ENCODE measurements at places on chromosomes 6 and 20.

GRCh38 chr6:138088326-138088762, 18.9 kb downstream of the PERP start:
- no peak for DNase-seq

- DNase-seq: no peak
Observed at GRCh38 chr6:43679057-43679456, 8.5 kb downstream of the MRPS18A start.

- no peak for DNase-seq
Observed at GRCh38 chr6:6407071-6407741, 86.7 kb upstream of the F13A1 start.

- no peak for DNase-seq
Observed at GRCh38 chr20:2599288-2600006, 53.0 kb upstream of the NOP56 start.

DNA sequence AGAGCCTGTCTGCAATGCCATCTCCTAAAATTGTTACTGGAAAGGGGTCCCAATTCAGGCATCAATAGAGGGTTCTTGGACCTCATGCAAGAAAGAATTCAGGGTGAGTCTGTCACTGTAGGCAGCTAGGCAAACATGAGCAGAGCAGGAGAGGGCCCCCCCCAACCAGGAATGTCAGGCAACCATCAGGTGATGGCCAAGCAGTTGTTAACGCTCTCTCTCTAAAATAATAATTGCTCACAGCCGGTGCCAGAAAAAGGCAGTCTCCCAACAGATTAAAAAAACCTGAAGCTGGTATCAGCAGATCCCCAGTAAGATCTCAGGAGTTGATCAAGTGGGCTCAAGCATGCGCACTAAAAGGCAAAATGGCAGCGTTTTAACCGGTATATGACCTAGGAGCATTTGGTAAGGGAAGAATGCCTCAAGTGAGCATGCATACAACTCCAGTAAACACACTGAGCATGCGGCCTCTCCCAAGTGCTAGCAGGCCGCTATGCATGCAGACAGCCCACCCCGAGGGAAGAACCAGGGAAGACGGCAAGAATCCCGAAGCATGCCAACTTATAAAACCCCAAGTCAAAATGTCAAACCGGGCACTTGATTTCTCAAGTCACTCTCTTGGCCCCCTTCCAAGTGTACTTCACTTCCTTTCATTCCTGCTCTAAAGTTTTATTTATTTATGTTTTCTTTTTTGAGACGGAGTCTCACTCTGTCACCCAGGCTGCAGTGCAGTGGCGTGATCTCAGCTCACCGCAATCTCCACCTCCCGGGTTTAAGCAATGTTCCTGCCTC, 44.0 kb upstream of the RNGTT start:
- DNase-seq: no peak

- no peak for DNase-seq
Observed at GRCh38 chr20:20796766-20797440, 84.5 kb upstream of the RALGAPA2 start.

GRCh38 chr6:13923527-13924145, 1.1 kb upstream of the RNF182 start:
- no peak for DNase-seq

GRCh38 chr20:41669708-41670263, 51.6 kb upstream of the CHD6 start:
- DNase-seq: no peak

GRCh38 chr6:70385901-70386300, 27.4 kb upstream of the FAM135A start:
- no peak for DNase-seq

- no peak for DNase-seq
Observed at GRCh38 chr6:107115695-107116327, 496 bp upstream of the BEND3 start.

DNA sequence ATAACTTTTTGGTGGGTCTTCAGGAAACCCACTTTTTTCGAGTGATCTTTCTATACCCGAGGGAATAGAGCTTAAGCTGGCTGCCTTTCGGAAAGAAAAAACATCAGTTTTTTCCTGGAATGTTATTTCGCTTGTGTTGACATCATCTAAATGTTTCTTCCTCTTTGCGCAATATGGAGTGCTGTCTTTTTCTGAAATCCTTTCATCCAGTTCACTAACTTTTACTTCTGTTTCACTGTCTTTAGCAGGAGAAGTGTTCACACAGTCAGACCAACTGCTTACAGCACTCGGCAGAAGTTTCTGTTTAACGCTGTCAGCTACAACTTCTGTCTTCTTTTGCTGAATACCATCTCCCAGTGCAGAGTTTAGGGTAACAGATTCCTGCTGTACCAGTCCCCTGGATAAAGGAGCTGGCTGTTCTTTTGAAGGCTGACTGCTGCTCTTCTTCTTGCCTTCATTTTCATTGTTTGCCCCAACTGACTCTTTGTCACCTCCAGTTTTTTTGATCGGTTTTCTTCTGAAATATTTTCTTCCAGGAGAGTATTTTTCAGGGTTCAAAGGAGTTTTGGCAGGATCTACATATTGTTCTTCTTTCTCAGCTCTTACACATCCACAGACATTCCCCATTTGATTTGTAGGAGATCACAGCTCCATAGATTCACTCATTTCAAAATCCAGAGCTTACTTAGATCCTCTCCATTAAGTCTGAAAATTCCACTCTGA, 50.0 kb upstream of the DST start:
- DNase-seq: no peak

DNA sequence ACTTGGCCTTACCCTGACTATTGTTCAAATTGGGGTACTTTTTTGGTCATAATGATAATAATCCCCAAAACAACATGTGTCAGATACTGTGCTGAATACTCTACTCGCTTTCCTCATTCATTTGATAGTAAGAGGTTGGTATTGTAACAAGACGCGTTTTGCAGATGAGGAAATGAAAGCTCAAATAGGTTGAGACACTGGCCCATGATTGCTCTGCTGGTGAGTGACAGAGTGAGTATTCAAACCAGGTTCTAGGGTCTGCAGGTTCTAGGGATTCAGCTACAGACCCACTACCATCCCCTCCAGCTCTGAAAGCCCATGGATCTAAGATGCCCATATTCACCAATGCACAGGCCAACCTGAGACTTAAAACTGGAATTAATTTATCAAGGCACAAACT, 1.3 kb upstream of the ENPP4 start:
- no peak for DNase-seq

- no peak for DNase-seq
Observed at GRCh38 chr20:20233041-20233514, 134.8 kb upstream of the INSM1 start.

GRCh38 chr6:6714118-6714897, 125.8 kb downstream of the LY86 start:
- DNase-seq: no peak

- no peak for DNase-seq
Observed at GRCh38 chr6:137494988-137495702, 951 bp upstream of the OLIG3 start.

GRCh38 chr6:129455126-129455769, 254.7 kb downstream of the ARHGAP18 start:
- DNase-seq: no peak

Data from renal cortex interstitium (tissue), 15 donors.